ENCODE measurements at places on chromosomes 3 and 15. TPM values are rescaled to one million over a fixed set of nuclear protein-coding genes. Genes with fewer than 3 reads are reported as not detected.

LRRC15 gene
- not detected for total RNA-seq

KLF15 gene
- 3.3 TPM for total RNA-seq

DNAJC17 gene
- 60.5 TPM for total RNA-seq

PAK6 gene
- 3.5 TPM for total RNA-seq

CHAC1 gene
- 79.5 TPM for total RNA-seq

SERPINI1 gene
- total RNA-seq: 2.1 TPM

PSTPIP1 gene
- 0.84 TPM for total RNA-seq
